ENCODE measurements at places on chromosomes 2 and 18.

- no peak for DNase-seq
Measured at GRCh38 chr18:44887227-44887631, 206.5 kb downstream of the SETBP1 start.

DNA sequence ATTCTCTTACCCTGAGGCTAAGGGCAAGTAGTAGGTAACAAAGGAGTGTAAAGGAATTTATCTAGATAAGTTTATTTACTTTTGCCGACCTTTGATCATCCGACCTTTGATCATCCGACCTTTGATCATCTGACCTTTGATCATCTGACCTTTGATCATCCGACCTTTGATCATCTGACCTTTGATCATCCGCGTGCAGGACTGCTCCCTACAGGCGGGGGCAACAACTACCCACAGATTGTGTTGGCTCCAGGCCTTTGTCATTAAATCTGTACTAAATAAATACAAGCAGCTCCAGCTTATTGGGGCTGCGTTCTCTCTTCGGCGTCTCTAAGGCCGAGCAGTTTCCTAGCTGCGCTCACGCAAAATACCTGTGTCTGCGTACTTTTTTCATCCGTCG is 56.6 kb downstream of the ZNF638 start:
- no peak for DNase-seq

DNA sequence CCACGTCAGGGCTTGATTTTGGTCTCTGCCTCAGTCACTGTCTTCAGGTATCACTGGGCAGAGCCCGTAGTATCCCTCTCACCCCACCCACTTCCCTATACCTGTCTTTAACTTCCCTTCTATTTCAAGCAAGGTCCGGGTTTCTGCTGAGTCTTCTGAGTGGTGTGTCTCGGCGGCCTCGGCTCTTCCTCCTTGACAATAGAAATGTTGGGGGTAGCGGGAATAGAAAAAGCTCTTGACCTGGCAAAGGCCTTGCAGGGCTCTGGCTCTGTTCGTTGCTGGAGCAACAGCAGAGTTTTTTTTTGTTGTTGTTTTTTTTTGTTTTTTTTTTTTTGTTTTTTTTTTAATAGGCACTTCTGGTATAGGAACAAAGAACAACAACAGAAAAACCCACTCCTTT is 16.0 kb upstream of the IGFBP5 start:
- no peak for DNase-seq

DNA sequence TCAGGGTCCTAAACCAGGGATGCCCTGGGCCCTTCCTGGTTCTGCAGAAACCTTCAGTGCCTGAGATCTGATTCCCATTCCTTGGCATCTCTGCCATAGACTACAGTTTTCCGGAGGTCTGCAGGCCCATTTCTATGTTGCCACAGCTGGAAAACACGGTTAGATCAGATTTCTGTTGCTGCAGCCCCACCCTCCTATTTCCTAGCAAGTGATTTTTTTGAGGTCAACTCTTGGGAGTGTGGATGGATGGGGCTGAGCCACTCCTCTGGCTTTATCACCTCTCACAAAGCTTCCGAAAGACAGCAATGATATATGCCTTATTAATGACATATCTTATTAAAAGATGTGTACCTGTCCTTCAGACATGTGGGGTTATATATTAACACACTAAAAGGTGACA is 56.3 kb downstream of the ZAP70 start:
- no peak for DNase-seq

GRCh38 chr2:64936809-64937208 is 52.4 kb upstream of the SLC1A4 start:
- no peak for DNase-seq

DNA sequence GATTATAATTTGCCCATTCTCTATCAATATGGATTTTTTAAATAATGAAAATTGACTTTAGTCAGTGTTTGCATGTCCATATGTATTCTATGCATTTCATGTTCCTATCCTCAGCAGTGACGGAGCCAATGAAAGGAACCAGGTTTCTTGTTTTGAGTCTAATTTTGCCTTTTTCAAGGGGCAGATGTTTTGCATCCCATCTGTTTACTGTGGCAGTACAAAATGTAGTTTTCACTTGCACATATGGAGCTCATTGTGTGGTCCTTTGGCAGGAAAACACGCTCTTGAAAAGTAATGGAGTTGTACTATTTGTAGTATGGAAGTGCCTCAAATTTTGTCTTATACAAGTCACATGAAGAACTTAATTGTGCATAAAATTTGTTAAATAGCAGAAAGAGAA is 127.8 kb downstream of the AGPS start:
- no peak for DNase-seq

Data from HS-27A (cell line).